ENCODE measurements at places on chromosomes 2 and 18.

DNA sequence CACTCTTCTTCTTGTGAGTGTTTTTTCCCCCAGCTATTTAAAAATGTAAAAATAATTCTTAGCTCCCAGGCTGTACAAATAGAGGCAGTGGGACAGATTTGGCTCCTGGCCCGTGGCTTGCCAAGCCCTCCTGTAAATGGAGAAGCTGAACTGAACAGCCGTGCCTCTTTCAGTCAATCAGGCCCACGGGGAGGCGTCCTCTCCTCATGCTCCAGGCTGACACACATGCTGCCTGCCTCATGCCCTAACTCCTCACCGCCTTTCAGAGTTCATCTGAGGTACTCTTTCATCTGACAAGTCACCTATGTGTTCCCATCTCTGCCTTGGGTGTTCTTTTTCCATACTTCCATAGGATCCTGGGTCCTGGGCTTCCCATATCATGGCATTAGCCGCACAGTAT, 58.9 kb downstream of the BMP10 start:
- no peak for DNase-seq

DNA sequence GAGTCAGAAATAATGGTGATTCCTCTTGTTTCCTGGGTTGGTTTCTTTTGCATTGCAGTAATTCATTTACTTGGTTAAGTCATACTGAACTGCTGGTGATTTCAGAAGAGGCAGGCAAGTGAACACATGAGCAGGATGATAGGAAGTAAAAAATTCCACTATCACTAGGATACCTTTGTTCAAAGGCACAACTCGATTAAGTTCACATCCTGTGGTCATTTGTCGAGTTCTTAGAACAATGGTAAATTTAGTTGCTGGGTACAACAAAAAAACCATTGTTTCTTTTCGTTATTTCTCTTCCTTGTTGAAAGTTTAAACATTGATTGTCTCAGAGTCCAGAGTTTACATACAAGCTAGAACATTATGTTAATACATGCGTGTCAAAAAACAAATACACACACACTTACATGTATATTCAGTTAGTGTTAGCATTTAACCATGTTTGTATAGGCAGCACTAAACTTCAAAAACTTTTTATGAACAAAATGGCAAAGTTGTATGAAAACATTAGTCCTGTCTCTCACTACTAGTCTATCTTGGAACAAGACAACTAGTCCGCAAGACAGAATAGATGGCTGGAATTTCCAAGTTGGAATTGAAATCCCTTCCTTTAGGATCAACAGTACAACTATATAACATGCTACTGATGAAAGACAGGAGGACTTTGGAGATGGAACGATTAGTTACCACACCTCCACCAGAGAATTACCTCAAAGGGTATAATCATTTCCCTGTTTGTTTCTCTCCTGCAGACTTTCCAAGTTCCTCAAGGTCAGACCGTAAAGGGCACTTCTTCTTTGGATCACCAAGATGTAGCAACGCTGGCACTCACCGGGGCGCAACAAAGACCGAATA, 26.2 kb downstream of the STK39 start:
- DNase-seq = no peak

DNA sequence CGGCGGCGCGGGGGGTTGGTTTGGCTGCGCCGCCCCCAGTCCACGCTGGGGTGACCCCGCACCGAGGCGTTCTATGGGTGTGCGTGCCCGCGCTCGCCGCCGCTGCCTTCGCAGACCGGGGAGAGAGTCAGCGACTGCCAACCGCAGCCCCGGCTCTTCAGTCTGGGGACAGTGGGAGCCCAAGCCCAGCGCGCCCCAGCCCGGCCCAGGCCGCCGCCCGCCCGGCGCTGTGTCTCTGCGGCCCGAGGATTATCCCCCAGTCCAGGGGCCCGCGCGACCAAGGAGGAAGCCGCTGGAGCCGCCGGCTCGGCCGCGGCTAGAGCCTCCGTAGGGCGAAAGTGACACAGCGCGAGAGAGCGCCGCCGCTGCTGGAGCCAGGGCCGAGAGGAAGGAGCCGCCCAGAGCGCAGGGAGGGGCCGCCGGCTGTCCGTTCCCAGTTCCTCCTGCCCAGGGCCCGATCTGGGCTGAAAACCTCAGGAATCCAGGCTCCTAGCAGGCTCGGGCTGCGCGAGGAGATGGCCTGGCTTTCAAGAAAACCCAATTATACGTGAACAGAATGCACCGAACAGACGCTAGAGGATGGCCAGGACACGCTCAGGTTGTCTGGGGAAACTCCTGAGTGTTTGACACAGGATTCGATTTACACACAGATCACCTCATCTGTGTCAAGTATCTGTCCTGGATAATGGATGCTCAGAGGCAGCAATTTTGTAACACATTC, 2.4 kb downstream of the CTIF start:
- peak; percentile 48 for DNase-seq

- no peak for DNase-seq
Observed at GRCh38 chr18:46169464-46169941, 65.3 kb downstream of the HAUS1 start.
